Stimulated activated CD4-positive, alpha-beta T cell treated with anti-CD3 and anti-CD28 coated beads, Interleukin-1b, Interleukin-23, amount 100 ng/mL, for 1 hour (primary cell): ENCODE measurements at places on chromosomes 2 and 18.
A peak's percentile ranks its signal among the peaks of the same experiment; 100 is the strongest.

DNA sequence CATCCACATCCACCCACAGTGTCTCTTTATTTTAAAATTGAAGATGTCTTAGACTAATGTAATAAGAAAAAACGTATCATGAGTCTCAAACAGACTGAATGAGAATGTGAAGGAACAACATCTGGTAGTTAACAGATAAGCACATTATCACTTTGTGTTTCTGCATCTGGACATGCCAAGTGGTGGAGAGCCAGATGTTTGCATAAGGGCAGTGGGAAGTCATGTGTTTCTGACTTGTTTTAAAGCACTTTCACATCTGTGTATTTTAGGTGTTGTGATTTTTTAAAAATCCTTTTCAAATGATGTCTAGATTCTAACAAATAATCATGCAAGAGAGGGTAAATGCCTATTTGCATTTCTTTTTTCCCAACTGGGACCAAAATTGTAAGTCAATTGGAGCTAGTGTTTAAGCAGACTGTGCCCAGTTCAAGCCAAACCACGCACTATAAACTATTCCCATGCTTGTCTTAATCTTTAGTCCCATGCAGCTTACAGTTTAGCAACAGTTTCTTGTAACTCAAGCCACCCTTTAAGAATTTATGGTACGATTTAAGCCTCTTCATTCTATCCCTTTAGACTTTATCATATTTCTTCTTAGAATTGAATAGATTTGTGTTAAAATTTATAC lies 272.7 kb upstream of the DOK6 start:
- DNase-seq = no peak

GRCh38 chr2:160076914-160077313 lies 14.5 kb upstream of the PLA2R1 start:
- DNase-seq = no peak

DNA sequence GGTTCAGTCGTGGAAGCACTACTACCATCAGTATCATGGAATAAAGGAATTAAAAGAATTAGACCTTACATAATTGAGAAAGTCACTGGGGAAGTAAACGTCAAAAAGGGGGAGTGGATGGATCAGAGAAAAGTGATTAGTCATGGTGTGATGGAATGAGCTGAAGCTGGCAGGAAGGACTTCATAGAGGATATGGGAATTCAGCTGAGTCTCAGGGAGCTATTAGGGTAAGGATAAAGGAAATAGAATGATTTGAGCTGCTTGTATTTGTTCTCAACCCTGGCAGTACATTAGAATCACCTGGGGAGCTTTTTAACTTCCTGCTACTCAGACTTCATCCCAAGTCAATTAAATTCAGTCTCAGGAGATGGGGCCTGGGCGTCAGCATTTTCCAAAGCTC lies 53.4 kb upstream of the SETBP1 start:
- DNase-seq = no peak

DNA sequence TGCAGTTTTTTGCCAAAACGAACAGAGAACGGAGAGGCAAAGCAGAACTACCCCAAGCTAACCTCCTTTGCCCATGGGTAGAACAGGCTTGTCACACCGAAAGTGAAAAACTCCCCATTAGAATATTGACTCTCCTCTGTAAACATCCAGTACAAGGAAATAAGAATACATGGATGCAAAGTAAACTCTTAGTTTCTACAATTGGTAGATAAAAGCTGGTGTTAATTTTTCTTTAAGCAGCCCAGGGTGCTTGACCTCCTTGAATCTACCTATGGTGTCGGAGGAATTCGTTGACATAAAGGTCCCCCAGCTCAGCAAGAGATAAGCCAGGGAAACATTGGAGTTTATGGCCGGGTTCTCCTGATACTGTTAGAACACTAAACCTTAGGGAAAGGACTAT lies 48.4 kb upstream of the DSG1 start:
- no peak for DNase-seq

DNA sequence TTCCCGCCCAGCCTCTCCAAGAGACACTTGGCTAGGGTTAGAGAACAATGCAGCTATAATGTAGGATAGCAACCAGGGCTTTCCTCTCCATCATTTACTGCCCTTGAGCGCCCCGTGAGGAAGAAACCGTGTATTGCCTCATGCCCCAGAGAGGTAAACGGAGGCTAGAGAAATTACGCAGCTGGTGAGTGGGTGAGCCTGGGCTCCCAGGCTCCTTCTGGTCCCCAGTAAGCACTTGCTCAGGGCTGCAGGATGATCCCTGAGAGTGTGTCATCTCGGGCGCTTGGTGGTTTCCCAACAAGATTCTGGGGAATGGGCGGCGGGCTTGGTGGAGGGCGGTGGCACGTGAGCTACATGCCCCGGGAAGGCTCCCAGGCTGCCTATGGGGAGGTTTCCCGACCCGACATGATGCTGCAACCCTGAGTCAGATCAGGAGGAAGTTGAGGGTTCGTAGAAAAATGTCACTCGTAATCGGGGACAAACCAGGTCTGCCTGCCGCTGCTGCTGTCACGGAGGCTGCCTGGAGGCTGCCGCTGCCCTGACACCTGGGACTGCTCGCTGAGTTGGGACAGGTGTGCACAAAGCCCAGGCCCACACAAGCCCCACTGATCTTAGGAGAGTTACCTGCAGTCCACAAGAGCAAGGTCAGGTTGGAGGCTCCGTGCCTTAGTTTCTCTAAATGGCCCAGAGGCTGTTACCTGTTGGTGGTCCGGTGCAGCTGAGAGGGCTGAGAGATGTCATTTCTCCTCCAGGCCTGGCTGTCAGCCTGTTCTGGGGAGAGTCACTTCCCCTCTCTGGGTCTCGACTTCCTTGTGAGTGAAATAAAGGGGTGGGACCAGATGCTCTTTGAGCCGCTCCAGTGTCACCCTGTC lies at the start of gene GPR55:
GPR55 (minus strand) TSS at position 773 of the 872 bp plus-strand sequence. CDS start 14,280 bp downstream, outside the sequence.
- DNase-seq = peak; percentile 65

DNA sequence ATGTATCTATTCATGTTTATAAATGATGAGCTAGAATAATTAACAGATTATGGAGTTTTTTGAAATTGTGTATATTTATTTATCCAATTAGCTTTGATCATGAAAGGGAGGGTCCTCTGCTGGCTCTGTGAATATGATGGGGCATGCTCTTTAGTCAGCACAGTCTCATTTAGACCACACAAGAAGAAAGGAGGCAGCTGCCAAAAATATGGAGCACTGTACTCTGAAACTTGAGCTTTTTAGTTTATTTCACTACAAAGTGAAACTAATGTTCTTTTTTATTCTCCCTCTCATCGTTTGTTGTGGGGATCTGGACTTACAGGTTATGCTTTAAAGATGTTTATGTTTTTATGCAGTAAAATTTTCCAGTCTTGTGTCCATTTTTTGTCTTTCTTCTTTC lies 266.9 kb upstream of the GULP1 start:
- no peak for DNase-seq

DNA sequence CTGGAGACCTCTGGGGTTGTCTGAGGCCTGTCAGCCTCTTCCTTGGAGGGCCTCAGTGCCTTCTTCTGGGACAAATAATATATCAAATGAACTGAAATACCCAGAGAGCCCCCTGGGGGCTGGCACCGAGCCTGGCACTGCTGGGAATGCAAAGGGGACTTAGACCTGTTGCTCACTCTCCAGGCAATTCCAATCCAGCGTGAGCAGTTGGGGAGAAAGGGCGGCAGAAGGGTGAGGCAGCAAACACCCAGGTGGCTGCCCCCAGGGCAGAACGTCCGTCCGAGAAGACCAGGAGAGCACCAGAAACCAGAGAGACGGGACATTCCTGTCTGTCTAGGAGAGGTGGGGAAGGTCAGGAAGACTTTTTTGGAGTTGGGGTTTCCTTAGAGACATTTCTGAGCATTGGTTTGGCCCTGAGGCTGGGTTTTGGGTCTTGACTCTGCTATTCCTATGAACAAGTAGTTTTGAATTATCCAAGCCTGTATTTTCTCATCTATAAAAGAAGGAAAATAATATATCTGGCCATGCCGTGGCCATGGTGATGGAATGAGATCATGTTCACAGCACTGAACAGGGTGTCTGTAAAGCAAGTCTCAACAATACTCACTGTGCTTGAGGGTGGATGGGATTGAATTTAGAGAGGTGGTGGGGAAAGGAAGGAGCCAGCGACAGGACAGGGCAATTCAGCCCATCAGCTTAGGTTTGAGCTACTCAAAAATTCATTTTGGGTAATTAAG lies 44.3 kb upstream of the ZBTB7C start:
- DNase-seq = no peak

DNA sequence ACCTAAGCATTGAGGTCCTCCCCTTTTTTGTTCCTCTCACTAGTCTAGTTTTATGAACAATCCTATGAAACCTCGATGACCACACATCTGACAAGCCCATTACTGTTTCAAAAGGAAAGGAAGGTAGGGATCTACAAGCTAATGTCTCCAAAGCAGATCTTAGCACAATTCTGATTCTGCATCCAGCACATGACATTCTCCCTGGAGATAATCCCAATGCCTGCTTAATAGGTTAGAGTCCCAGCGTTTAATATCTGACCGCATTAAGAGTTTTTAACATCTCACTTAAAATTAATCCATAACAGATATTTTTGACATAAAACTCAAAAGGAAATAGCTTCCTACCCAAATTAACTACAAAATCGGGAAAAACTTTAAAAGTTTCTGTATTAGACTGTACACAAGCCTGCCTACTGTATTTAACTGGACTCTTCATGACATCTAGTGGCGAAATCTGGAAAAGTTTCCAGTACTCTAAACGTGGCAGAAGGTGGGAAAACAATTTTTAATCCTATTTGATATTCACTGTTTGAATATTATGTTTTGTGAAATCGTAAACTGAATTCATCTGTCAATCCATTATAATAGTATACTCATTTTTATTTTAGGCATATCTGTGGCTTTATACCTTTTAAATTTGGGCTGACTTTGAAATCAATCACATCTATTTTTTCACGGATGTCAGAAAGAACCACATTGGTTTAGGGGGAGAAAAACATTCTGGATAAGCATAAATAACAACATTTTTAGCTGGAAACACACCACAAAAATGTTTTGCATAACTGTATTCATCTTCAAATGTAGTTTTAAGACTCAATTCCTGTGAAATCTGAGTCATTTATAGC lies 62.4 kb downstream of the TXNL1 start:
- DNase-seq = no peak

- no peak for DNase-seq
Measured at GRCh38 chr2:88753833-88754584, 62.5 kb downstream of the RPIA start.

DNA sequence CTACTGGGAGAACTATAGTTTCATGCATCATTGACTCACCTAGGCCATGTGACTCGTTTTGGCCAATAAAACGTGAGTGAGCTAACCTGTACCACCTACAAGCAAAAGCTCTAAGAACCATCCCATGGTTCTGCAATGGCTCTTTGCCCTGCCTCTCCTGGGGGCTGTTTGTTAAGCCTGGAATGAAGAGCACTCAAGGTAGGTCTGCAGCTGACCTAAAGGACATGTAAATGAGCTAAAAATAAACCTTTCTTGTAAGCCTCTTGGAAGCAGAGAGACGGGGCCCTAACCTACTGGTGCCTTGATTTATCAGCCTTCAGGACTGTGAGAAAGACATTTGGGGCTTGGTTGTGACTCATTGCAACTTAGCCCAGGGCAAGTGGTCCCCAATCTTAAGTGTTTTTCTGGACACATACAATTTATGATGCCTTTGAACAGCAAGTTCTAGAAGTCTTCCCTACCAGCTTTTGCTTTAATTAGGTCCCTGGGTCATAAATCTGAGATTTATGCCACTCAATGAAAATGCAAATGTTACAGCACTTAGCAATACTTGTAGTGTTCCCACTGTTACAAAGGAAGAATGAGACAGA lies 107.4 kb downstream of the OSBPL6 start:
- DNase-seq = no peak

DNA sequence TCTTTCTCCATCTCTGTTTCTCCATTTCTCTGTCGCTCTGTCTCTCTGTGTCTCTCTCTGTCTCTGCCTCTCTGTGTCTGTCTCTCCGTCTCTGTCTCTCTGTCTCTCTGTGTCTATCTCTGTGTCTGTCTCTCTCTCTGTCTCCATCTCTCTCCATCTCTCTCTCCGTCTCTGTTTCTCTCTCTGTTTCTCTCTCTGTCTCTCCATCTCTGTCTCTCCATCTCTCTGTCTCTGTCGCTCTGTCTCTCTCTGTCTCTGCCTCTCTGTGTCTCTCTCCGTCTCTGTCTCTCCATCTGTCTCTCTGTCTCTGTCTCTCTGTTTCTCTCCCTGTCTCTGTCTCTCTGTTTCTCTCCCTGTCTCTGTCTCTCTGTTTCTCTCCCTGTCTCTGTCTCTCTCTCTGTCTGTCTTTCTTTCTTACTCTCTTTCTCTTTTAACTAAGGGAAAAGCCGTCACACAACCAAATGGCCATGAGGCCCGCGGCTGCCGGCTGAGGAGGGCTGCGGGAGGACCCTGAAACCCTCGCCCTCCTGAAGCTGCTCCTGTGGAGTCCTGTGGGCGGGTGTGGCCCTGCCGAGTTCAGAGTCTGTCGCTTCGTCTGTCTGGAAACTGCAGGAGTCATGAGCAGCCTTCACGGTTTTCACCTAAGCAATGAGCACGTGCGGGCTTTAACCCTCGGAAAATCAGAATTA lies 29.3 kb downstream of the NFATC1 start:
- DNase-seq = no peak

GRCh38 chr2:240722796-240723735 lies 31.4 kb downstream of the AQP12A start:
- no peak for DNase-seq

- DNase-seq = no peak
Measured at GRCh38 chr18:63562284-63562683, 20.1 kb downstream of the SERPINB12 start.
